ENCODE measurements at places on chromosomes 16 and 17. TPM values are rescaled to one million over a fixed set of nuclear protein-coding genes. Genes with fewer than 3 reads are reported as not detected.

DNA sequence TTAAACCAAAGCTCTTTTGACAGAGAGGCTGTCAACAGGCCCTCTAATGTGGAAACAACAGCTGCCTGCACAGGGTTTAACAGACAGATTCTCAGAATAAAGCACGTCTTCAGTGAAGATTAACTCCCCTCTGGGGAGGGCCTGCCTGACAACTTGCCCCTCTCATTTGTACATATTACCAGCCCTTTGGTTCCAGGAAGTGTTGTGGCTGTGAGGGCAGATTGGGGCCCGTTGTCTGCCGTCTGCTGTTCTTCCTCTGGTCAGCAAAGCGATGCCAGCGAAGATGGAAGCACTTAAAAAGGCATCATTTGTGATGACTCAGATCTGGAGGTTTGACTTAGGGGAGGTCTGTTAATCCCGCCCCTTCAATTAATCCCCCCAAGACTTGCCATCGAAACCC lies 177.0 kb upstream of the IRX6 start:
- DNase-seq, result no peak

DNA sequence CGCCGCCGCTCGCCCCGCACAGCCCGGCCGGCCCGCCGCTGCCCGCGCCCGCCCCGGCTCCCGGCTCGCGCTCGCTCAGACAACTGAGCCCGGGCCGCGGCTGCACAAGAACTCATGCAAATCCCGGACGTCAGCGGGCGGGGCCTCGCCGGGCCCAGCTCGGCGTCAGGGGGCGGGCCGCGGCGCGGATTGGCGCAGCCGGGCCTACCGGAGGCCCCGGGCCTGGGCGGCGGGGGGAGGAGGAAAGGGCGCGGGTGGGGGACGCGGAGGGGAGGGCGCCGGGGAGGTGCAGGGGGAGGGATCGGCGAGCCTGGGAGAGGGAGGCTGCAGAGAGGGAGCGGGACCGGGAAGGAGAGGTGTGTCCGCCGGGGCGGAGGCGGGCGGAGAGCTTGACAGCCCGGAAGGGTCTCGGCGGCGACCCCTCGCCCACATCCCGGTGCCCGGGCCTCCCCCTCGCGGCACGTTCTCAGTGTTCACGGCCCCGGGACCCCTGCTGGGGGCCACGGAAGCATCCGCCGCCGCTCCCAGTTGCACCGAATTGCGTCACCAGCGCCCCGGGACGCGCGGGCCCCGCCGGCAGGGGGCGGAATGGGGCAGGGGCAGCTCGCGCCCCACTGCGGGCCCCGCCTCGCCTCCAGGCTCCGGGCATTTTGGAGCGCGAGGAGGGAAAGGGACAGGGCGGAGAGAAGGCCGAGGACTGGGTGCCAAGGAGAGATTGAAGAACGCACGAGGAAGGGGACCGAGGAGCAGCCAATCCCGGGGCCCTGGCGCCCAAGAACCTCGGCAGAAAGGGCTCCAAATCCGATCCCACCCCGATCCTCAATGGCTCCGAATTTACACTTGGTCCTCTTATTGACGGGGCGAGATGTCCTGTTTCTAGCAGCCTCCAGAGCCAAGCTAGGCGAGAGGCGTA lies at the start of gene CBX4:
CBX4 (minus strand) TSS at position 85 of the 913 bp plus-strand sequence. CDS start 189 bp downstream, outside the sequence.
- DNase-seq, result peak; percentile 85

CD300LB gene
- total RNA-seq, result not detected

DNA sequence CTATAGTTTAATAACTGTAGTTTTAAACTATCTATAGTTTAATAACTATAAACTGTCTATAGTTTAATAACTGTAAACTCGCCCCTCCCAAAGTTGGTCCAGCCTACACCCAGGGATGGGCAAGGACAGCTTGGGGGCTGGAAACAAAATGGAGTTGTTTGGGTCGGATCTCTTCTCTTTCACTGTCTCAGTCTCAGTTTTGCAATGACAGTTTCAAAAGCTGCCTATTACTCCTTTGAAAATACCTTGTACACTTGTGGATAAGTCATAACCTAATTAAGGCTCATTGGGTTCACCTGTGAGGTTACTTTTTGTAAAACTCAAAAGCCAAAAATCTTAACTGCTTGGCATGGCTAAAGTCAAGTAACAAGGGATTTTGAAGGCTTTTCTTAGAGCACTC lies 31.4 kb downstream of the C16orf54 start:
- no peak for DNase-seq

- DNase-seq, result no peak
These were observed 583.4 kb upstream of the PSMD7 start for GRCh38 chr16:73713251-73713650.

DNA sequence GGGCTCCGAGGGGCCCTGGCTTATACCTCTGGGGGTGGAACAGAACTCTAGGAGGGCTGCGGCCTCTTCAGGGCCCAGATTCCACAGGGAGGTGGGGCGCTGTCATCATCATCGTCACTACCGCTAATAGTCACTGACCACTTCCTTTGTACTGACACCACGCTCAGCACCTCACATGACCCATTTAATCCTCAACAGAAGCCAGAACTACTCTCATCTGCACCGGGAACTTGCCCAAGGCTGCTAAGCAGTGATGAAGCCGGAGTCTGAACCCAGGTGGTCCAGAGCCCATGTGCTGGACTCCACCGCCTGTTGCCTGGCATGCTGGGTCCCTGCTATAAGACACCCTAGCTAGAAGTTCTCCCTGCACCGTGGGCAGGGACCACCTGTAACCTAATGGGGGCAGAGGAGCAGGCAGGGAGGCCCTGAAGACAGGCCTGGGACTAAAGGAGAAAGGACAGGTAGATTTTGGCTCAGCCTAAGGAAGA lies 12.0 kb downstream of the UNC13D start:
- DNase-seq, result peak; percentile 98

GRCh38 chr16:27432558-27432957 lies 30.6 kb downstream of the IL21R start:
- DNase-seq, result peak; percentile 89

DNA sequence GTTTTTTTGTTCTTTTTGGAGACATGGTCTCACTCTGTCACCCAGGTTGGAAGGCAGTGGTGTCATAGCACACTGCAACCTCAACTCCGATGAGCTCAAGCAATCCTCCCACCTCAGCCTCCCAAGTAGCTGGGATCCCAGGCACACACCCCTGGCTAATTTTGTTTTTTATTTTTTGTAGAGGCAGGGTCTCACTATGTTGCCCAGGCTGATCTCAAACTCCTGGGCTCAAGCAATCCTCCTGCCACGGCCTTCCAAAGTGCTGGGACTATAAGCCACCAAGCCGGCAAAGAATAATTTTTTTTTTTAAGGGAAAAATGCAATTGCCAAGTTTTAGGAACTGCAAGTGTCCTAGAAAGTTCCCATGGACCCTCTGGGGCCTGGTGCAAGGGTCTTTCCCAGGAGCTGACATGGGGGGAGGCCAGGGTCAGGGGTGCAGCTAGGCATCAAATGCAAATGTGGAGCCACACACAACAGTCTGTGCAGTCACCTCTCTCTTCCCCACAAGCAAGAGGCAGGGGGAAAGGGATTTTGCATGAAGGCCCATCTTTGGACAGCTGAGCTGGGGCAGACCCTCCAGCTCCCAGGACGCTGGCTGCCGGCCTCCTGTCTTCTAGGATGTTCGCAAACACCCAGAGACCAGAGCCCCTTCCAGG lies 20.1 kb upstream of the BCAR1 start:
- no peak for DNase-seq

CALB2 gene
- 2.6 TPM for total RNA-seq

DNA sequence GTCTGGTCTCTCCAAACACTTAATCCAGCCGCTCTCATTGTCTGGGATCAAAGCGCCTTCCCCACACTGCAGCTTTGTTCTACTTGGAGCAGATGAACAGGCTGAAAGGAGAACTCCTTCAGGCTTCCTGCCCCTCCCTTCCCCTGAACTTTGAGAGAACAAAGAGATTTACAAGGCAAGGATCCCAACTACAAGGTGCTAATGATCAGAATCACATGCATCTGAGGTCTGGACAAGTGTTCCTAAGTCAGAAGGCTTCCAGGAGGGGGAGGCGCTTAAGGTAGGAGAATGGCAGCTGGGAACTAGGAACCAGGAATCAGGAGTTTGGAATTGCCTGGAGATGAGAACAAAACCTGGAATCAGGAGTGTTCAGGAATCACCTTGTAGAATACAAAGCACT lies 606.3 kb upstream of the CDH11 start:
- peak; percentile 20 for DNase-seq

KRT33B gene
- not detected for total RNA-seq

DNA sequence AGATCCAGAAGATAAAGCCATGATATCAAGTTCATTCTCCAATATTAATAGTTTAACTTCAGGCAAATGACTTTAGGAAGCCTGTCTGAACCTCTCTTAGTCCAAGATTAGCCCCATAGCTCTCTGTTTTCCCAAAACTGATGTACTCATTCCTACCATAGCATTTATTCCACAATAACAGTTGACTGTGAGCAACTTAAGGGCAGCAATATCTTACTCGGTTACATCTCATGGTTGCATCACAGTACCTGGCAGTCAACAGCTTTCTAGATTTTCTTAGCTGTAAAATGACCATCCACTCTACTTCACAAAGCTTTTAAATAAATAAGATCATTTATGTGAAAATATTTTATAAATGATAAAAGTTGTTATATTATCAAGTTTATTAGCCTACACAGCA lies 58.2 kb upstream of the STAC2 start:
- DNase-seq, result no peak

CHD9NB gene
- total RNA-seq, result 1.6 TPM

DNA sequence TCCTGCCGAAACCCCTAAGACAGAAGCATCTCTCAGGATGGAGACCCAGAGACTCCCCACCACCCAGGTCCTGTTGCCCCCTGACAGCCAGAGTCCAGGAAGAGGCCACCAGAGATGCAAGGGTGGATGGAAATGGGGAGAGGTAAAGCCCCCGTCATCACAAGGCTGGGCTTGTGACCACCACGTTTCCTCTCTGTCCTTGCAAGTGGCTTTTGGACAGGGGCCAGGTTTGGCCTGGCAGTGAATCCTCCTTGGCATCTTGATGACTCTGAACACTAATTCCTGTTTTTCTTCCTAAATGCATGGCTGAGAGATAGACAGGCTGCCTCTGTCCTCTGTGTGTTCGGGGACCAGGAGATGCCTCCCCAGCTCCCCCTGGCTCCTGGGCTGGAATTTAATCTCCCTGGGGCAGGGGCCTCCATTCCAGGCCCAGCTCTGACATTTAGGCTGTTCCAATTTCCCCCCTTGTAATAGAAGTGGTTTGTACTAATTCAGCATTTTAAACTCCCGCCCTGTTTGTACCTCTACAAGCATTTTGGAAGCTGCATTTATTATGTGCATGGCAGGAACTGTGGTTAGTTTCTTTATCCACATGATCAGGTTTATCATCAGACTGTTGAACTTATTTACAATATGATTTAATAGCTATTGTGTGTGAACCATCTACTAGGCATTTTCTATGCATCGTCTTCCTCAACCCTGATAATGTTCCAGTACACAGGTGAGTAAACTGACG lies 116.1 kb upstream of the IRX6 start:
- DNase-seq, result no peak

CPD gene
- 100 TPM for total RNA-seq
